Motor neuron (in vitro differentiated cells): ENCODE measurements at places on chromosomes 7 and 10.
A peak's percentile ranks its signal among the peaks of the same experiment; 100 is the strongest.

- ATAC-seq = peak; percentile 47
Observed at GRCh38 chr7:80145780-80146422, 11.3 kb downstream of the GNAI1 start.

- ATAC-seq = no peak
Observed at GRCh38 chr7:116741625-116742316, 69.8 kb downstream of the MET start.

GRCh38 chr7:32100407-32100907 lies 30.2 kb upstream of the PDE1C start:
- peak; percentile 31 for ATAC-seq

DNA sequence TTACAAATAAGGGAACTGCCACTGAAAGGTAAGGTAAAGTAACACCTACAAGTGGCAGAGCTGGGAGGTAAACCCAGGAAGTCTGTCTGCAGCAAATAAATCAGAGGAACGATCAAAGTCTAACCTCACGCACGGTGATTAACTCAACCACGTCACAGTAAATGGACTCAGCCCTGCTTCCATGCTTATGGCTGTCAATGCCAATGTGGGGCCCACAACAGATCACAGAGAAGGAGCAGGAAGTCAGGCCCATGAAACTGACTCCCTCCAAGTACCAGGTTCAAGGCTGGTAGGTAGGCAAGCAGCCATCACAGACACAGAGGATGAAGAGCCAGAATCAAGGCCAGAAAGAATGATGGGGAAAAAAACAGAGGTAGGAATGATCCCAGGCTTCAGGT lies 38.0 kb upstream of the ACSL5 start:
- ATAC-seq = no peak

GRCh38 chr10:115844591-115844990 lies 428.4 kb downstream of the GFRA1 start:
- peak; percentile 73 for ATAC-seq

GRCh38 chr10:78044699-78045098 lies 11.0 kb downstream of the RPS24 start:
- no peak for ATAC-seq

DNA sequence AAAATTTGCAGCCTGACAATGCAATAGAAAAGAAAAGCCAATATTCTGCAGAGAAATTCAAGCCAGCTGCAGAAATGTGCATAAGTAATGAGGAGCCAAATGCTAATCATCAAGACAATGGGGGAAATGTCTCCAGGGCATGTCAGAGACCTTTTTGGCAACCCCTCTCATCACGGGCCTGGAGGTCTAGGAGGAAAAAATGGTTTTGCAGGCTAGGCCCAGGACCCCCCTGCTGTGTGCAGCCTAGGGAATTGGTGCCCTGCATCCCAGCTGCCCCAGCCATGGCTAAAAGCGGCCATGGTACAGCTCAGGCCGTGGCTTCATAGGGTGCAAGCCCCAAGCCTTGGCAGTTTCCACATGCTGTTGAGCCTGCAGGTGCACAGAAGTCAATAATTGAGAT lies 72.5 kb upstream of the NME8 start:
- no peak for ATAC-seq

DNA sequence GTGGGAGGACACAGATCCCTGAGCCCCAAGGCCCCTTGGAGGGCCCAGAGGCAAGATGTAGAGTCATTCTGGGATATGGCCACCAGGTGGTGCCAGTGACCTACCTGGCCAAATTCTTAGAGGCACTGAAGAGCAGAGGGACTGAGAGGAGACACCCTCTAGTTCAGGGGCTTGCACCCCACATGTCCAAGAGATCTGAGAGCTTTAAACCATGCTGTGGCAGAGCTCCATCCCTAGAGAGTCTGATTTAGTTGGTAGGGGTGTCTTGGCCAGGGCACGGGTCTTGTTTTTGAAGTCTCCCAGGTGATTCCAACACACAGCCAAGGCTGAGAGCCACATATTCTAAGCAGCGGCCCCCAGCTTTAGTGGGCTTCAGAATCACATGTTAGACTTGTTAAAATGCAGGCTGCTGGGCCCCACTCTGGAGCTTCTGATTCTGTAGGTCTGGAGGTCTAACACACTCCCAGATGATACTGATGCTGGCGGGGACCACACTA lies 52.5 kb downstream of the PRF1 start:
- peak; percentile 89 for ATAC-seq

DNA sequence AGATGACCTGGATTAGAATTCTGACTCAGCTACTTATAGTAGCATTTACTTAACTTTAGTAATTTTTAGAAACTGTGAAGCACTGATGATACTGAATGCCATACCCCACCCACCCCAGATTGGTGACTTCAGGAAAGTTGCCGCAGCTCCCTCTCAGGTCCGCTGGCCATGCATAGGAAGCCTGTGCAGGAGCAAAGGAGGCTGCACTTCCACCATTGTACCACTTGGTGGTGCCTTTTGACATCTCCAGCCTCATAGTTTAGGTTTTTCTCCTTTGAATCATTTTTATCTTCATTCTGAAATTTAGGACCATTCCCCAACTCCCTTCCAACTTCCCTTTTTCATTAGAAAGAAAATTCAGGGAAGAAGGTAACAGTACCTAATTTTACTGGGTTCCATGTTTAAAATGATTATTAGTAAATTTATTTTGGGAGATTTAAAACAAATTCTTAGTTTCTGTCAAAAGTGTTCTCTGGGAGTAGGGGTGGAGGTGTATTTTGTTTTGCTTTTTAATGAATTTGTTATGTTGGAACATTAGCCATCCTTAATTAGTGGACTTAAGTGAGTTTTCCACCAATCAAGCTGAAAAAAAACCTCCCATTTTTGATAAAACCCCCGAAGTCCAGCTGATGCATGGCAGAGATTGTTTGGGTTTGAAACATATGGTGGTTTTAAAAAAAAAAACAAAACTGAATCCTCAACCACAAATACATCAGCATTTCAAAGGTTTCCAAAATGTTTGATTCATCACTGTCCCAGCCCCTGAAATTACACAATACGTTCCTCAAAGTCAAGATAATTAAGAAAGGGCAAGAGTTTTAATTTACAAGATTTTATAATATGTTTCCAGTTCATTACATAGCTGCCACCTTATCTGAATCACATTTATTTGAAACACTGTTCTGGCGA lies 109.6 kb downstream of the WNT2 start:
- no peak for ATAC-seq

- ATAC-seq = no peak
Observed at GRCh38 chr7:148398844-148399365, 191.7 kb upstream of the C7orf33 start.

- no peak for ATAC-seq
Observed at GRCh38 chr10:120145107-120145506, 252.6 kb downstream of the SEC23IP start.

- no peak for ATAC-seq
Observed at GRCh38 chr7:131166066-131166465, 161.6 kb upstream of the MKLN1 start.

- no peak for ATAC-seq
Observed at GRCh38 chr10:69073736-69074364, 14.1 kb upstream of the SRGN start.

DNA sequence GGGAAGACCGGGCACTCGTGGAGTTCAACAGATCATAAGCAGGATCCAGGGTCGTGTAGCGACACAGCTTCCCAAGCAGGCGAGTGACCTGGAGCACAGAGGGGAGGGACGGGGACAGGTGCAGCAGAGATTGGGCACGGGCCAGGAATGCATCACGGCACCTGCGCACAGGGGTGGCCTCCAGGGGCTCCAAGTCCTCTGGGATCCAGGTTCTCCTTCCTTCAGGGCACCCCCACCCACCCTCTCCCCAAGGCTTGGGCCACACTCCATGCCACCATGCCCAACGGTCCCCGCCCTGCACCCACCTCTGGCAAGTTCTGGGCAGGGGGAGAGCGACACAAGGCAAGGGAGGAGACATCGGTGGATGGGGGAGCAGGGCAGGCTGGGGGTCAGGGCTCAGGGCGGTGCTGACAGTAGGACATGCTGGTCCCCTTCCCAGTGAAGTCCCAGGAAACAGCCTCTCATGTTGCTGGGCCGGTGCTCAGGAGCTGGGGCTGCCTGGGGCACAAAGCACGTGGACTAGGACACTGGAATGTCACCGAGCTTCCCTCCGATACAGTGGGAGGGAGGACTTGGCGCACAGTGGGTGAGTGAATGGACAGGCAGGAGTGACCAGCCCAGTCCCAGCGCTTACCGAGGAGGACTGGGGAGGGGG lies 597.3 kb downstream of the PTPRN2 start:
- ATAC-seq = no peak

GRCh38 chr7:17822547-17823173 lies 117.6 kb downstream of the SNX13 start:
- no peak for ATAC-seq

- no peak for ATAC-seq
Observed at GRCh38 chr10:13271552-13272163, 28.2 kb downstream of the PHYH start.

DNA sequence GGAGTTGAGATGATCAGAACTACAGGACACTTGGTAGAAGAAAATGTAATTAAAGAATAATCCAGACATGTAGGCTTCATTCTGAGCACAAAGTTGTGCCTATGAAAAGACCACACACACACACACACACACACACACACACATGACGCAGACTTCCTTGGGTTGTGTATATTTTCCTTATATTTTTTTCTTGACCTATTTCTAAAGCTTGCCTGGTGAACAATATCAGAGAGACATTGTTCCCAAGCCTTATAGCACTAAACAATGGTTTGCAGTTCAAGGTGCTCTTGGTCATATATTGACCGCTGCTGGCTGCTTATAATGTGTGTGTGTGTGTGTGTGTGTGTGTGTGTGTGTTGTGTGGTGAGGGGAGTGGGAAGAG lies 202.7 kb downstream of the PRPF18 start:
- no peak for ATAC-seq

- ATAC-seq = no peak
Observed at GRCh38 chr10:44897049-44897448, 14.1 kb upstream of the TMEM72 start.

GRCh38 chr7:130277763-130278643 lies 11.3 kb downstream of the CPA2 start:
- peak; percentile 59 for ATAC-seq

DNA sequence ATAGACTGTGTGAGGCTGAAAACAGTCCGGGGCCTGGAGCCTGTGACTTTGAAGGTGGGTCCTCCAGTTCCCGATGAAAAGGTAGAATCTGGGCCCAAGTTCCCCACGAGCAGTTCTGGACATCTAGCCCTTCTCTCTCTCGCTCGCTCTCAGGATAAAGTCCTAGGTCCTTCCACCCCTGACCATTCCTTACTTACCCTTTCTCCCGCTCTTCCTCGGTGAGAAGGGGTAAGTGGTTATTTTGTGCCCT lies 713 bp downstream of the IMMP2L start:
- peak; percentile 2 for ATAC-seq

- no peak for ATAC-seq
Observed at GRCh38 chr7:10780400-10780747, 193.3 kb upstream of the PHF14 start.

DNA sequence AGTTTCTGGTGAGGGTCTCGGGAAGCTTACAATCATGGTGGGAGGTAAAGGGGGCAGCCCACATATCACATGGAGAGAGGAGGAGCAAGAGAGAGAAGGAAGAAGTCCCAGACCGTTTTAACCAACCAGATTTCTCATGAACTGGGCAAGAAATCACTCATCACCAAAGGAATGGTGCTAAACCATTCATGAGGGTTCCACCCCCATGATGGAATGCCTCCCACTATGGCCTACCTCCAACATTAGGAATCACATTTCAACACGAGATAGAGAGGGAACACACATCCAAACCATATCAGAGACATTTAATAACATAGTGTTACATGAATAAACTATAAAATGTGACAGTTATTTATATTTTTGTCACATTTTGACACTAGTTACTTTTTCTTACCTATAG lies 214.8 kb upstream of the MAGI2 start:
- ATAC-seq = no peak

DNA sequence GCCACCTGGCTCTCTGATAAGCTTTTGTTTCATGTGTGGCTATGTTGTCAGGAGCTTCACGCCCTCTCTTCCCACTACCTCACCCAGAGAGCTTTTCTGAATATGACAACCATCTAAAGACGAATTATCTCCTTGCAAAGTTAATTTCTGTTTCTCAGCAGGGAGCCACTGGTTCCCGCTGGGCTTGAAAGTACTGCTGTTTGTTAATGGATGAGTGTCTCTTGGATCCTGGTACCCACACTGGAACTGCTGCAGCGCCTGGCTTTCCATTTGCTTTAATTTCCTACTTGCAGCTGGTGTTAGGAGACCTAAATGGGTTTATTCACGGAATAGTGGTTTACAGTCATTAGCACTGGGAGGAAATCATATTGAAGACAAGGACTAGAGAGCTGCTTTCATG lies 267.9 kb upstream of the LRGUK start:
- ATAC-seq = no peak

- ATAC-seq = peak; percentile 19
Observed at GRCh38 chr7:44748948-44749731, 493 bp downstream of the ZMIZ2 start.

- ATAC-seq = no peak
Observed at GRCh38 chr10:5987747-5988146, 10.4 kb upstream of the IL15RA start.

DNA sequence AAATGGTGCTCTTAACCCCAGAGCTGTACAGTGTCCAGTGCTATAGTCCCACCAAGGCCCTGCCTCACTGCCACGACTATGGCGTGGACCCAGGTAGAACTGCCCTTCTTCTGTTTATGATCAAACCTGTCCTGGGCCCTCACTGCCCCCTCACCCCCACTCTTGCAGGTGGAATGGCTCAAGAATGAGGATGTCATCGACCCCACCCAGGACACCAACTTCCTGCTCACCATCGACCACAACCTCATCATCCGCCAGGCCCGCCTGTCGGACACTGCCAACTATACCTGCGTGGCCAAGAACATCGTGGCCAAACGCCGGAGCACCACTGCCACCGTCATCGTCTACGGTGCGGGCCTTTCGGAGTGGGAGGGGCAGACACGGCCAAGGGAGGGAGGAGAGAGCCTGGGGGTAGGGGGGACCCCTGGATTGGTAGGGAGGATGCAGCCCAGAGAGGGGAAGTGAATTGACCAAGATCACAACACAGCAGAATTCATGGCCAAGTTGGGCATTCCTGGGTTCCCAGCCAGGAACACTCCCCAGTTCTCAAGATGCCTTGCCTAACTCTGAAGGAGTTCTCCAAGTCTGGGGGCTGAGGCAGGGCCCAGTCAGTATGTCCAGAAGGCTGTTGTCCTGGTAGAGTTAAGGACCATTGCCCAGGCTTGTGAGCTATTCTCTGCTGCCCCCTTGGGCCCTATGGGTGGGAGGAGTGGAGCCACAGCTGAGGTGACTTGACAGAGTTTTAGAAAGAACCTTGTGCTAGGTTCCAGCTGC lies 32.4 kb upstream of the SLC29A3 start:
- no peak for ATAC-seq

DNA sequence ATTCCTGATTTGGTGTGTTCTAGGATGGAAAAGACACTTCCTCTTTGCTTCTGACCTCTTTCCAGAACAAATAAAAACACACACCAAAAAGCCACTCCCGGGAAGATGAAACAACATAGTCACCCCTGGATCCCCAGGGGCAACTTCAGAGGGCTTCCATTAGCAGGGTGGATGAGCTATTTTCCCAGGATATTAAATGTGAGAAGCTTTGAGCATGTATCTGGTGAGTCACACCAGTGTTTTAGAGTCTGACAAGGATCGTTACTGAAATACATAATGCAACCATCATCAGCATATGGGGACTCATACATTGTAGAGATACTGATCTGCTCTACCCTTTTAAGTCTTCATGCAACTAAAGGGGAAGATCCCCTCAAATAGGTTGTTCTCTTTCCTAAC lies 115.5 kb upstream of the ZNF438 start:
- ATAC-seq = peak; percentile 86

- no peak for ATAC-seq
Observed at GRCh38 chr7:41536873-41537665, 165.8 kb downstream of the INHBA start.

- no peak for ATAC-seq
Observed at GRCh38 chr10:51066231-51066630, 8.1 kb upstream of the PRKG1 start.

- ATAC-seq = no peak
Observed at GRCh38 chr7:101402081-101402779, 39.6 kb downstream of the COL26A1 start.
